NT2/D1 (cell line): ENCODE measurements at places on chromosomes 12 and 14.

DNA sequence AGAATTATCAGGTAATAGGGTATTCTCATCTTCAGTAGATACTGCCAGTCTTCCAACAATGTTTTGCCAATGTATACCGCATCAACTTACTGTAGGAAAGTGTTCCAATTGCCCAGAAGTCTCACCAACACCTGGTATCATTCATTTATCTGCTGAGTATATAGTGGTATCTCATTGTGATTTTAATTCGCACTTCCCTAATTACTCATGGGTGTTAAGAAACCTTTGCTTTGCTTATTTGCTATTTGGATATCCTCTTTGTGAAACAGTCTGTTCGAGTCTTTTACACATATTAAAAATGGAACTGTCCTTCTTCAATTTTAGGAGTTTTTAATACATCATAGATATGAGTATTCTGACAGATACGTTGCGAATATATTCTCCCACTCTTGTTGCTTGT is 6.1 kb downstream of the TM7SF3 start:
- no peak for DNase-seq

DNA sequence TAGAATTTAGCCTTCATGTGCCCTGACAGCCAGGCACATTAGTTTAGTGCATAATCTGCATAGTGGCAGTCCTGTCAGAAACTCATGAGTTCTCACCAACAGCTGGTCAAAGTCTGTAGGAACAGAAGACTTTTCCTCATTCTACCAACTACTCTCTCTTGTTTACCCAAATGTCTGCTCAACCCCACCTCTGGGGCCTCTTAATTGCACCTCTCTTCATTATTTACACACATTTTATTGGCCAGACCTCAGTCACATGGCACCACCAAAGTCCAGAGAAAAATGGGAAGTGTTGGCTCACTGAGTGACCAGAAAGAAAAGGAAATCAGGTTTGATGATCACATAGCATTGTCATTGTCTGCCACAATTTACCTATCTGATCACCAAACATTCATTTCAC is 114.6 kb upstream of the PLXNC1 start:
- no peak for DNase-seq

DNA sequence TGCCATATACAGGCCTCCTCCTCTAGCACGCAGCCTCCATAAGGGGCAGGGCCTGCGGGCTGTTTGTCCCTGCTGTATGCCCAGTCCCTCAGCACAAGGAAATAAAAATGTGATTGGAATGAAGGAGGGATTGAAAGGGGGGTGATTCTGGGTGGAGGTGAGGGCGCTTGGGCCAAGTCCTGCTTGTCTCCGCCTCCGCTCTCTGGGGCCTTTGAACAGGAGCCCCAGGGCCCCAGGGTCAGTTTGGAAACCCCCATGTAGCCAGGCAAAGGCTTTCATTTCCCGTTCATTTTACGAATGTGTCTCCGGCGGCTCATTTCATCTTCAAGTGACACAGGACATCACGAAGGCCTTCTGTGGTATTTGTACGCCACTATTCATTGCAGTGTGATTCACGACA is 4.5 kb upstream of the CACNA2D4 start:
- DNase-seq: no peak

DNA sequence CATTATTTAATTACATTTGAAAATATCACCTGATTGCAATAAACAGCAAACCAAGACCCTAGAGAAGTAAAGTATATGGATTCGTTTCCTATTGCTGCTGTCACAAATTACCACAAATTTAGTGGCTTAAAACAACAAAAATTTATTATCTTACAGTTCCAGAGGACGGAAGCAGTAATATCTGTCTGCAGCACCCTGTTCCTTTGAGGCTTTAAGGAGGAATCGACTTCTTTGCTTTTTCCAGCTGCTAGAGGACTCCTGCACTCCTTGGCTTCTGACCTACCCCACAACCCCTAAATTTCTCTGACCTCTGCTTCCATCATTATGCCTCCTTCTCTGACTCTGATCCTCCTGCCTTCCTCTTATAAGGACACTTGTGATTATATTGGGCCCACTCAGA is 23.8 kb upstream of the PPM1A start:
- no peak for DNase-seq

DNA sequence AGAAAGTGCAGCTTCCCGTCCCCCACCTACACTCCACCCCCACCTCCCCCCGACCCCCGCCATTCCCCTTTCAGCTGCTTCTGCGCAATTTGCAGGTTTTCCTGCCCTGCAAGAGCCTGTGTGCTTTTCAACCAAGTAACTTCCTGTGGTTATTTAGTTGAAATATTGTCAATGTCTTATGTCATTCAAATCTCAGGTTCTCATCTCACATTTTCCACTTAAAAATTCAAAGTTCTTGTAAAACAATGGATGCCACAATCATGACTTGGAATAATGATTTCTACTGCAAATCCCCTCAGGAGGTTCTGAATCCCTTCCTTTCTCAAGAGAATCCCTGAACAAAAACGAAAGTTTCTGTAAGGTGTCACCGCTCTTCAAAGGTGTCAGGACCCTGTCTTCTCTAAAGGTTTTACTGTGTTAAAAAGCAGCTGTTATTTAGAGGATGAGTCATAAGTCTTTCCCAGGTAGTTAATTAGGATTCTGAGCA is 31.6 kb downstream of the WBP11 start:
- no peak for DNase-seq

GRCh38 chr14:58283730-58284129 is 14.6 kb upstream of the ARID4A start:
- no peak for DNase-seq

GRCh38 chr12:49515266-49515665 is 23.6 kb upstream of the KCNH3 start:
- no peak for DNase-seq

DNA sequence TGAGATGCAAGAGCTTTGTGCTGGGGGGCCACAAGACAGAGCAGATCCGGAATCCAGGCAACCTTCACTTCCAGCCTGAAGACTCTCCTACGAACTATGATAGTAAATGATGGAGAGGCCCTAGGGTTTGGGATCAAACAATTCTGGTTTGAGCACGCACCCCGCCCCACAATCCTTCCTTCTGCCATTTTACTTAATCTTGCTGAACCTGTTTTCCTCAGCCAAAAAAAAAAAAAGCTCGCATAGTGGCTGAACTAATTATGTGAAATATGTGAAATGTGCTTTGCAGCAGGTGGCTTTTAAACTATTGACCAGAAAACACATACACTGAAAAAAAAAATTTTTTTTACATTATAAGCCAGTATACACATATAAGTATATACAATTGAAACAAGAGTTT is 667 bp upstream of the ITFG2 start:
- DNase-seq: no peak

GRCh38 chr12:131915000-131915689 is 13.9 kb upstream of the PUS1 start:
- no peak for DNase-seq

DNA sequence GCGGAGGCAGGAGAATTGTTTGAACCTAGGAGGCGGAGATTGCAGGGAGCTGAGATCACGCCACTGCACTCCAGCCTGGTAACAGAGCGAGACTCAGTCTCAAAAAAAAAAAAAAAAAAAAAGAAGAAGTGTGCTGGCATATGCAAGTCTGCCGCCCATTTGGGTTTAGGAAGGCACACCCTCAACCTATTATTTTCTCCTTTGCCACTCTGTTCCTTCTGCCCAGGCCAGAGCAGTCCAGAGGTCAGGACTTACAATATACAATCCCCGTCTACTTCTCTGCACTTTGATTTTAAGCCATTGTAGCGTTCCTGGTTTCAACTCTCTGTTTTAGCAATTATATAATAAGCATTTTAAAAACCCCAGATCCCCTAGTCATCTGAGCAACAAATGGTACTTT is 39.8 kb downstream of the CATSPERB start:
- no peak for DNase-seq

DNA sequence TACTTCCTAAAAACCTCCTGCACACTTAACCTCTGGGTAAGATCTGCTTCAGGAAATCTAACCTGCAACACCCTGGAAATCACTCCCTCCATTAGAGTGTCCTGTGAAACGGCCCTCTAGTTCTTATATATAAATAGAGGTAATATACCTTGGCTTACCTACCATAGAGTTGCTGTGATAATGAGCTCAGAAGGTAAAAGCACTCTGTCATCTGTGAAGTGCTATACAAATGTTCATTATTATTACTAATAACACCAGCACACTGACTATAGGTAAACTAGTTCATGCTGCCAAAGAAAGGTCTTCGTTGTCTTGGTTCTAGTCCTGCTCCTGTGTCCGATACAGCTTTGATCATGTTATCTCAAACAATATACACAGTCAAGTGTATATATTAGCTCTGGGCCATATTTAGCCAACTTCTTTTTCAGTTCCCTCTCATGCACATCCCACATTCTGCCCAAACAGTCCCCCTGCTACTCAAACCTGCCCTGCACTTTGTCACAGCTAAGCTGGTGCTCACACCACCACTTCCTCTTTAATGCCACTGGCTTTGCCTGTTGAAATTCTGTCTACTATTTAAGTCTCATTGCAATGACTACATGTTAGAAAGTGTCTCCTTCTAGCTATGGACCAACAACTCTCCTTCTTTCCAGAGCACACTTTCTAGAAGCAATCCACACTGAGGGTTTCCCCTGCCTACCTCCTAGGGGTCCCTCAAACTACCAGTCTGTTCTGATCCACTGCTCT is 5.1 kb downstream of the E2F7 start:
- DNase-seq: no peak

DNA sequence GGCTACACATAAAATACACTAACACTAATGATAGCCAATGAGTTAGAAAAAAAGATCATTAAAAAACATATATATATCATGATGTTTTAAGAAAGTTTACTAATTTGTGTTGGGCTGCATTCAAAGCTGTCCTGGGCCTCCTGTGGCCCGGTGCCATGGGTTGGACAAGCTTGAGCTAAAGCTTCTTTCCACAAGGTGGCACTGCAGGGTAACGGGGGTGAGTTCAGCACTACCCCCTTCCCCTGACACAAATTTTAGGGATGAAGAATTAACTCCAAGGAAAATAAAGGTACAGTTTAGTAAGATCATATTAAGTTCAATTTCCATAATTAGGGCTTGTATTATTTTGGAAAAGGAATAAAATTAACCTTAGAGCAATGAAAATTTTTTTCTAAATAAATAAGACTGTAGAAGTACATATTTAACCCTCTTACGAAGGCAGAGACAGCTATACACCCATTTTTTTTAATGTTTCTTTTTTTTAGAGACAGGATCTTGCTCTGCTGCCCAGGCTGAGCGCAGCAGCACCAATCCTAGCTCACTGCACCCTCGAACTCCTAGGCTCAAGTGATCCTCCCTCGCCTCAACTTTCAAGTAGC is 38.9 kb downstream of the PPP1R13B start:
- peak; percentile 42 for DNase-seq

- no peak for DNase-seq
Measured at GRCh38 chr14:98136012-98136789, 1135.8 kb downstream of the BCL11B start.

GRCh38 chr12:81089412-81089811 is 11.5 kb downstream of the ACSS3 start:
- DNase-seq: no peak

- DNase-seq: no peak
Measured at GRCh38 chr12:13390381-13390861, 193.9 kb downstream of the EMP1 start.

DNA sequence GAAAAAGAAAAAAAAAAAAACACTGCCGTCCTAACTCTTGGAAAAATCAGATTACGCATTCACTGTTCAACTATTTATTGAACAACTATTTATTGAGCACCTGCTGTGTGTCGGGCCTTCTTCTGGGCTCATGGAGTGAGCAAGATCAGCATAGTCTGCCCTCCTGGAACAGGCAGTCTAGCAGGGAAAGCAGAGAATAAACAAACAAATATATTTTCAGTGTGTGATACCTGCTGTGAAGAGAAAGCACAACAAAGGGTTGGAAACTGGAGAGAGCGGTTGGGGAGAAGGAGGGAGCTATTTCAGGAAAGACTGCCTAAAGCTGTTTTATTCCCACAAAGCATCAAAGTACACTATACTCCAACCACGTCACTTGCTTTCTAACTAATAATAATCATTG is 10.8 kb downstream of the PROX2 start:
- DNase-seq: no peak

GRCh38 chr14:52473557-52473956 is 78.7 kb downstream of the TXNDC16 start:
- DNase-seq: peak; percentile 3

DNA sequence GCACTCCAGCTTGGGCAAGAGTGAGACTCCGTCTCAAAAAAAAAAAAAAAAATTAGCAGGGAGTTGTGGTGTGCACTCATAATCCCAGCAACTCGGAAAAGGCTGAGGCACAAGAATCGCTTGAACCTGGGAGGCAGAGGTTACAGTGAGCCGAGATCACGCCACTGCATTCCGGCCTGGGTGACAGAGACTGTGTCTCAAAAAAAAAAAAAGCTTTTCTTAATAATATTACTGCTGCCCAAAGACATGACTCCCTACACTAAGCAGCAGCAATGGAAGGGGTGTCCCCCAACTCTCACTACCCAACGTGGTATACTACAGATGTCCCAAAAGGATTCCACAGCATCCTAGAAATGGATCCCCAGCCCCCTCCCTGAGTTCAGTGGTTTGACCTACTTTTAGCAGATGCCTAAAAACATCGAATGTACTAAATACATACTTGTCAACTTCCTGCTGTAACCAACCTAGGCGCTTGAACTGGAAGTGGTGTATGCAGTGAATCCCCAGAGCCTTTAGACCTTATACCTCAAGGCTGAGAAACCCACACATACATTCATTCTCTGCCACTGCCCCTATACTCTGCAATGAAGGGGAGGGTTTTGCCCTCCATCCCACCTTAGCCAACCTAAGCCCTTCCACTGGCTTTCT is 8.5 kb upstream of the FKBP11 start:
- DNase-seq: no peak

- no peak for DNase-seq
Measured at GRCh38 chr12:121536899-121537813, 43.7 kb downstream of the KDM2B start.

DNA sequence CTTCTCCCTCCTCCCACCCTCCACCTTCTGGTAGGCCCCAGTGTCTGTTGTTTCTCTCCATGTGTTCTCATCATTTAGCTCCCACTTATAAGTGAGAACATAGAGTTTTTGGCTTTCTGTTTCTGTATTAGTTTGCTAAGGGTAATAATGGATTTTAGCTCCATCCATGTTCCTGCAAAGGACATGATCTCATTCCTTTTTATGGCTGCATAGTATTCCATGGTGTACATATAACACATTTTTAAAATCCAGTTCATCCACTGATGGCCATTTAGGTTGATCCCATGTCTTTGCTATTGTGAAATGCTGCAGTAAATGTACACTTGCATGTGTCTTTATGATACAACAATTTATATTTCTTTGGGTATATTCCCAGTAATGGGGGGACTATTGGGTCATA is 96.1 kb downstream of the CCDC91 start:
- no peak for DNase-seq

- no peak for DNase-seq
Measured at GRCh38 chr12:68075416-68075815, 84.1 kb downstream of the IFNG start.
